ENCODE measurements at places on chromosomes 2 and 18. TPM values are rescaled to one million over a fixed set of nuclear protein-coding genes. Genes with fewer than 3 reads are reported as not detected.

GRCh38 chr2:100571668-100572067 lies 8.9 kb downstream of the PDCL3 start:
- H3K4me1 ChIP-seq, result no peaks in the 10 kb centered on the region
- no peaks in the 10 kb centered on the region for H3K27me3 ChIP-seq
- H3K36me3 ChIP-seq, result peaks cover 36% of the 10 kb centered on the region
- no peak for DNase-seq
- no peak overlapping the region for H3K4me3 ChIP-seq

DNA sequence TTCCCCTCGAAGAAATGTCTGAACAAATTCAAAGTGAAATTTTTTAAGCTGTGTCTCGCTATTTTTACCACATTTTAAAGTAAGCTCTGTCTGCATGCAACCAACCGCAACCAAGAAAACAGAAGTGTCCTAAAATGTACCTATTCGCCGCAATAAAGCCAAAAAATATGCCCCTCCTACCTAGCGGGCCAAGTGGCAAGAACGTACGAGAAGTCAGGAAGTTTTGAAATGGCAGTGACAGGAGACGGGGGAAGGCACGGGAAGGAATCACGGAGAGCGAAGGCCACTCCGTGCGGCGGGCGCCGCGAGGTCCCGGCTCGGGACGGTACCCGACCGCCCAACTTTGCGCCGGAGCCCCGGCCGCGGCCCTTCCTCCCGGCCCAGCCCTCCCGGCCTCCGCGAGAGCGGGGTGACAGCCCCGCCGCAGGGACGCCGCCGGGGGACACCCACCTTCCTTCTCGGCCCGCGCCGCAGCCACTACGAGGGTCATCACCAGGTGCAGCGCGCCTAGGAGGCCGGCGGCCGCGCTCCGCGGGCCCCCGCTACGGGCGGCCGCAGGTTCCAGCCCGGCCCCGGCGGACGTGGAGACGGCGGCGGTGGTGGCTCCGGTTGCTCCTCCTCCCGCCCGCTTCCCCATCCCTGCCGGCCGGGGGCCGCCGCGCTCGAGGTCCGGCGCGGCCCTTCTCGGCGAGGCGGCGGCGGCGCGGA lies 568 bp downstream of the TMEM131 start:
- peak; percentile 33 for DNase-seq
- H3K36me3 ChIP-seq, result no peaks in the 10 kb centered on the region
- H3K4me3 ChIP-seq, result peak overlapping the region; percentile 91
- no peaks in the 10 kb centered on the region for H3K27me3 ChIP-seq
- peak overlapping the region; percentile 93 for H3K27ac ChIP-seq

- no peak overlapping the region for H3K4me3 ChIP-seq
- peaks cover 71% of the 10 kb centered on the region for H3K4me1 ChIP-seq
- peaks cover 79% of the 10 kb centered on the region for H3K36me3 ChIP-seq
- H3K27ac ChIP-seq, result no peak overlapping the region
Measured at GRCh38 chr2:216117561-216118340, 8.6 kb downstream of the XRCC5 start.

DNA sequence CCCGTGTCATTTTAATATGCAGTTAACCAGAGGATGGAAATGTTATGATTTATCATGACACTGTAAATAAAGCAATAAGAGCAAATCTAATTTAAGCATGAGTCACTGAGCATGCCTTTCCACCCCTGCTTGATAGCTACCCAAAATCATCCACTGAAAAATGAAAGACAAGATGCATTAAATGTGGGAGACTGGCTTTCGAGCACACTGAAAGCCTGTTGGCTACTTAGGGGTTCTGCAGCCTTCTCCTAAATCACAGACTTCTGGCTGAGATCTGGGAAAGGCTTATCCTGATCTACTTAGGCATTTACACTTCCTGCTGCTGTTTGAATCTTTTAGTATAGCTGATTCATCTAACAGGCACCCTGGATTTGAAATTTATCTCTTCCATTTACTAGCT lies 778.3 kb upstream of the CDH7 start:
- H3K27me3 ChIP-seq, result no peaks in the 10 kb centered on the region
- H3K4me1 ChIP-seq, result no peaks in the 10 kb centered on the region
- H3K36me3 ChIP-seq, result no peaks in the 10 kb centered on the region
- no peak for DNase-seq

IKZF2 gene
- polyA plus RNA-seq, result 36.7 TPM

TACR1 gene
- not detected for polyA plus RNA-seq

CYRIA gene
- polyA plus RNA-seq, result not detected

Data from CD4-positive, CD25-positive, alpha-beta regulatory T cell (primary cell).